CD4-positive, alpha-beta T cell treated with Interleukin-6 at 100 ng/mL for 8 hours (primary cell): ENCODE measurements at places on chromosomes 2 and 18.

DNA sequence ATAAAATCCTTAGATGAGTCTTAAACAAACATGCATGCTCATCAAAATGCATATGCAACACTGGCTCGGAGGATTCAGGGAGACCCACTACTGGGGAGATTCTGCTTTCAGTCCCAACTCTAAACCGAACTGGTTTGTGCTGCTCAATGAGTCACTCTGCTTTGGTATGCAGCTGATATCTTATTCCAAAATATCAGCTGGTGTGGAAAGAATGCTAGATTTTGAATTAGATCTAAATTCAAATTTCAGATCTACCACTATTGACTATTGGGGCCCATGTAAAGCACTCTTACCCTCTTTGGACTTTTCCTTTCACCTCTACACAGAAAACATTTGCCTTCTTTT, 39.2 kb upstream of the TTN start:
- no peak for DNase-seq

- no peak for DNase-seq
These were observed 100.8 kb downstream of the DYSF start for GRCh38 chr2:71554028-71554705.

DNA sequence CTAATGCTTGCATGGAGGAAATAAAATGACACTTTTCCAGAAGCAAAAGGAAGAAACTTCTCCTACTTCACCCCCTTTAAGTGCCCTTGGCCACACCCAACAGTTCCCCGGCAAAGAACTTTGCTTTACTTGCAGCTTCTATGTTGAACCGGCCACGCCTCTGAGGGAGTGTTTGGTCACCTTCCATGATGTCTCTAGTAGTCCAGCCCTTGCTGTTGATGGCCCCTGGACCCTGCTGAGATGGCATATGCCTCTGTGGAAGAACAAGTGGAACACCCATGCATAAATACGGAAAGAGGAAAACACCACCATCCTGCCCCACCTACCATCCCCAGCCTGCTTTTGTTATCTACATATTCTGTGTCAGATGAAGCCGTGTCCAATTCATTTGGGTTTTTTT, 218.3 kb upstream of the POU3F3 start:
- no peak for DNase-seq

GRCh38 chr2:43185146-43185545, 41.3 kb downstream of the ZFP36L2 start:
- DNase-seq: no peak

GRCh38 chr2:27407798-27408491, 1.4 kb downstream of the PPM1G start:
- no peak for DNase-seq

DNA sequence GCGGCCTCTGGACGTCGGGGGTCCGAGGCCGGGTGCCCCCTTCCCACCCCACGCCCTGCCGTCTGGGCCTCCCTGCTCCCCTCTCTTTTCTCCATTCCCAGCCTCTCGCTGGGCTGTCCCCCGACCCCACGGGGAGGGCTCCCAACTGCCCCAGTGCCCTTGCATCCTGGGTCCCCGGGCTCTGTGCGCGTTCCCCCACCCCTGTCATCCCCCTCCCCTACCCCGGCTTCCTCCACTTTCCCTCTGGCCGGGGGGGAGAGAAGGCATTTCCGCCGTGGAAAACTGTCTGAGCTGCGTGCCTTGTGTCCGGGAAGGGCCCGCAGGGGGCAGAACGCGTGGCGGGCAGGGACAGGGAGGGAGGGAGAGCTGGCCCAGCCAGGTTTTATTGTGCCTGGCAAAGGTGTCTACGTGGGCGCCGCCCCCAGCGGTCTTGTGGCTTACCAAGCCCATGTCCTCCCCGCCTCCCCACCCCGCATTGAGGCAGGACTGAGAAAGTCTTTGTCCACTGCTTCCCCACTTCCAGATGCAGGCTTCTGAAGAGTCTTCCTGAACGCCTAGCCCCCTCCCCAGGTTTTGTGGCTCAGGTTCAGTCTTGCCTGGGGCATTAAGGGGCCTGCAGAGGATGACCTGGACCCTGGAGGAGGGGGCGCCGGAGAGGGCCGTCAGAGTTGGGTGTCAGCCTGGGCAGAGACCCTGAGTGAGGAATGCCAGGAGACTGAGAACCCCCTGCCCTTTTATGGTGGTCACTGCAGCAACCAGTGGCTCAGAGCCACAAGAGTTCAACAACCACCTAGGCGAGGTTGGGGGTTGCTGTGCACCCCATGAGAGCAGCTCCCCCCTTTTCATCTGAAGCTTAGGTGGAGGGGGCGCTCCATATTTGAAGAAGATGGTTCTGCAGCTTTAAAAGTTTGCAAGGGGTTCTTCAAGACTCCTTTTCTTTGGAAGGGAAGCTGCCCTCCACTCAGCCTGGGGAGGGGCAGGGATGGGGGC, 1.3 kb downstream of the ITM2C start:
- DNase-seq: no peak

DNA sequence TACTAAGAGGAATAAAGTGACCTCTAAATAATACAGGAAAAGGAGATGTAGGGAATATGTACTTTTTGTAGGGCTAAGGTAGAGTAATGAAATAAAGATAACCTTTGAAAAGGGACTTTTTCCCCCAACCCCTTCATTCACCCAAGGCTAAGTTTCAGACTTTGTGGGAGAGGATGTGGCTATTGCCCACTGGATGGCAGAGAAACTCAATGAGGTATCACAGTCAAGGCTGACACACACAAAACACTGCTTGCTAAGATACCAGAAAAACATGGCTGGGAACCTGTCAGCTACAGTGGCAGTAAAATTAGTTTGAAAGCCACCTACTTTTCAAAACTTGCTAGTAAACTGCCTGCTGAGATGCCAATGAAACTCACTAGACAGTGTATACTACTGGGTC, 158.8 kb upstream of the WDSUB1 start:
- DNase-seq: no peak

DNA sequence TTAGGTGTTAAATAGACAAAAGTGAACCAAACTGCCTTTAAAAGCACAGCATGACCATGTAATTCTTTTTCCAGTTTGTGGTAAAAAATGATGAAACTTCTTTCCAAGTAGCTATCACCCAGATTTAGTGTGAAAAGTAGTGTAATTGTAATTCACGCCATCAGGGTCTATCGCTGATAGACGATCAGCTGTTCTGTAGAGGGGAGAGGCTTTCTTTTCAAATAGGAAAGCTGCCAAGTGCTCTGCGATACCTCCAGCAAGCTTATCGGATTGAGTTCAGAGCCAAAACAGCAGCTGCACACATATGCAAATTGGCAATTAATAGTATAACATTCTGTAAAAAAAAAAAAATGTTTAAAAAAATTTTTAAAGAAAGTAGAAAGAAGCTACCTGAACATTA, 61.9 kb upstream of the PSMD14 start:
- DNase-seq: no peak

DNA sequence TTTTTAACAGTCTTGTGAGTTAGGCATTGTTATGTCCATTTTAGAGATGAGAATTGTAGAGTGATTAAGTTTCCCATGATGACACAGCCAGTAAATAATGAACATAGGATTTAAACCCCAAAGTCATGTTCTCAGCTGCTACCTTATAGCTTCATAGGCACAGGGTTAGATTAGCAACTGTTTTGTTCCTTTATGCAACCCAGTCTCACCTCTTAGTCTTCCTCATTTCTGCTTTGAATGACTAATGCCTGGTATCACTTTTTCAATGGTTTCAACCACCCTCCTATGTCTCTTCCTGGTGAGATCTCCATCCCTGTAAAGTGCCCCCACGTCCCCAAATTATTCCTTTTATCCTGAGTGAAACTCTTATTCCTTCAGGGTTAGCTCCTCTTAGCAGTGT, 44.3 kb downstream of the MFSD6 start:
- DNase-seq: no peak

- no peak for DNase-seq
These were observed 149.6 kb upstream of the SMAD7 start for GRCh38 chr18:49100226-49100968.

DNA sequence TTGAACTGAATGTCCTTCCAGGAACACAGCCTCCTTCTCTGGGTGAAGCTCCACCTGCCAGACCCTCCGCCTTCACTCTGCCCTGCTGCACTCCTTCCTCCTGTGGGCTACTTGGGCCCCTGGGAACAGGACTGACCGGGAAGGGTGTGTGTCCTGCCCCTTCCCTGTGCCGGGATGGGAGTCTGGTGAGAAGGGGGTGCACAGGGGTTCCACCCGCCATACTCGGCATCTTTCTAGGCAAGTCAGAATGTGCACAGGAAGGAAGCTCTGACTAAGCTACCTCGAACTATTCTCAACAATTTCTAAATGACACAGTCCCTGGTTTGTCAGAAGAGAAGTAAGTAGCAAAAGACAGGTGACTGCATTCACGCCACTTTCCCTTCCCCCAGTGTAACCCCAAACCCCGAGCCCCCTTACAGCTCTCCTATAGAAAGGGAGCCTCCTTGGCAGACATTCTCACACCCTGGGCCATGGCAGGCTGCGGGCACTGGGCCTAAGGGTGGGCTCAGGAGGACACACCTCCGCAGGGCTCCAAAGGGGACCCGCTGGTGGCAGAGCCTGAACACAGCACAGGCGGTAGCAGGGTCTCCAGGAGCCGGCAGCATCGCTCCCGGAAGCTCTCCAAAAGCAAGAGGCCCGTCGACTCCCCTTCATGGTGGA, 184.1 kb downstream of the HDAC4 start:
- DNase-seq: peak; percentile 31

DNA sequence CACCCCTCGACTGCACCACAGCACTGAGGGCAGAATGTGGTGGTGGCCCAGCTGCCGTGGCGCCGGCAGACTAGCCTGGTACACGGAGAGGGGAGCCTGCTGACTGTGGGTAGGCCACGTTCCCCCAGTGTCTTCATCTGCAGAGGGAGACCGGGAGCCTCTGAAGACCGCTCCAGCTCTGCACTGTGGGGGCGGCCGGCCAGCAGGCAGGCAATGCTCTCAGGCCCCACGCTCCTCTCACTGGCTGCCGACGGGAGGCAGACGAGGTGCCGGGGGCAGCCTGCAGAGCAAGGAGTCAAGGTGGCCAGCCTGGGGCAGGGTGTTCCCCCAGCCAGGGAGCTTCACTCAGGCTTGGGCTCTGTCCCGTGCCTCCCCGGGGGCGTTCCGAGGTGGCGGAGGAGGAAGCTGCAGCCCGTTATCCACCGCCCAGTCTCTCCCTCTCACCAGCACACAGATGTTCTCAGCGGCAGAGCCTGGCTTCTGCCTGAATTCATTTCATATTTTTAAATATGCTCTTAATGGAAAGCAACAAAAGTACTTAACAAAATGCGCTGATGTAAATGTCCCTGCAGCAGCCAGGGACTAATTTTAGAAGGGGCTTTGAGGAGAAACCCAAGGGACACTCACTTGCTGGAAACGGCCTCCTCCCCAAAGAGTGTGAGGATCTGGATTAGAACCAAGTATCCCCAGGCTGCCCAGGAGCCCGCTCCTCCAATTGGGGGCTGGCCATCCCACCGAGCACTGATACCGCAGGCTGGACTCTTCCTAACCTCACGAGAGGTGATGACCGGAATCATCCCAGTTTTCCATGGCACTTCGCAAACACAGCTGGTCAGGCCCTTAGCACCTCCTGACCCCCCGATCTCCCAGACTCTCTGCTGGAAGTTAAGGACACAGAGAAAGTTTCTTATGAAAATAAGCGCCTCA, 87.8 kb downstream of the HDAC4 start:
- no peak for DNase-seq

- no peak for DNase-seq
These were observed 90.4 kb downstream of the MARCHF4 start for GRCh38 chr2:216281876-216282275.

GRCh38 chr18:54742659-54743604, 85.3 kb upstream of the RAB27B start:
- DNase-seq: no peak

DNA sequence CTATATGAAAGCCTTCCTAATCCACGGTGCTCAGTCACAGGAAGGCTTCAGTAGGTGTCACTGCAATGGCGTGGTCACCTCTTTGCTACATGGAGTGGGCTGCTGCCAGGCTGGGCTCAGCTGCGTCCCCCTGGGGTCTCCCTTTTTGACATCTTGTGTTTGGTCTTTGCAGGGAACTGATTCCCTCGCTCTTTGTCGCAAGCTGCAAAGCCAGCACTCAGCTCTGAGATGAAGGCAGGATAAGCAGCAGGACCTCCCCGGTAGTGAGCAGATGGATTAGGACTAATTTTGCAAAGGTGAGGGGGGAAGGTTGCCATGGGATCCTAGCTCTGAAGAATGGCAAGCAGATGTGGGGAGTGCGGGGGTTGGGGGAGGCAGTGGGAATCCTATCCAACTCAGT, 173.9 kb upstream of the ARL4C start:
- DNase-seq: no peak

- DNase-seq: no peak
These were observed 114.9 kb downstream of the ZNF532 start for GRCh38 chr18:58979615-58980014.

- DNase-seq: no peak
These were observed 101.5 kb downstream of the LDLRAD4 start for GRCh38 chr18:13320096-13320495.

DNA sequence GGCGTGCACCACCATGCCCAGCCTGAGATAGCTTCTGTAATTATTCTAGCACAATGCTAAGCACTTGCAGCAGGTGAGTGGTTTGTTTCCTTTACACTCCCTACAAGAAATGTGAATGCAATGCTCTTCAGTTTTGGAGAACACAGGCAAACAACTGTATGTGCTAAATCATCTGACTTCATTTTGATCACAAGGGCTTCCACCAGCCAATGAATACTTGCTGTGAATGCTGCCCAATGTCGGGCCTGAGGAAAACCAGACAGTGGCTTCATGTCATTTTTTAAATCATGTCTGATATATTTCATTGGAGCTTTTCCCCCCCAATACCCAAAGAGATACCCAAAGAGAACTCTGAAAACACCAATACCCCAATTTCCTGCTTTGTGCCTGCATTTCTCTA, 155.6 kb upstream of the XPO1 start:
- no peak for DNase-seq

GRCh38 chr2:148590612-148591011, 53.9 kb upstream of the EPC2 start:
- DNase-seq: no peak

DNA sequence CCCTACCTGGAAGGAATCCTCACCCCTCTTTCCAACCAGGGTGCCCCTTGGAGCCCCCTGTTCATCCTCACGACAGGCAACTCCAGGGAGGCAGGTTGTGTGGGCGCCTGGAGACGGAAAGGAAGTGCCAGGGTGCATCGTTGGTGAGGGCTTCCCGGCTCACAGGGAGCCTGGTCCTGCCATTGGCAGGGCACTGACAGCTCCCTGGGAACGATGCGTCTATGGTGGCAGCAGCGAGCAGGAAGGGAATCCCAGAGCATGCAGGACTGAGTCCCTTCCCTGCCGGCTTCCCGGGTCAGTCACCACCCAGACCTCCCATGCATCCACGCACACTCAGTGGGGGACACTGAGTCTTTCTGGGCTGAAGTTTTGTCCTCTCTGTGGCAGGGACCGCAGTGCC, 117.6 kb downstream of the INHBB start:
- no peak for DNase-seq

DNA sequence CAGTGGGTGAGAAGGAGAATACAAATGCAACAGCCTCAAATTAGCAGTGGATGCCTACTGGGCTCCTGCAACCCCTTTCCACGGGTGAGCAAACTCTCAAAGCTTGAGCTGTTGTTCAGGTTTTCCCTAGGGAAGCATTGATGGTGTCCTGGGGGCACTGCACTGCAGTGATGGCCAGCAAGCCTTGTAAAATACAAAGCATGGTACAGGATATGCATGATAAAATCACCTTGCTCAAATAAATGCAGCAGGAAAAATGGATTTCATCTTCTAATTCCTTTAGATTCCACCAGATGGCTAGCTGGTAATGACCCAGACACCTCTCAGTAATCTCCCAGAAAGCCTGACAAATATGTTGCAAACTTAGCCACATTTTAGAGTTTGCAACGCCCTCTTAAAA, 698.2 kb downstream of the TRIB2 start:
- DNase-seq: no peak

GRCh38 chr2:38409156-38410102, 32.4 kb upstream of the ATL2 start:
- no peak for DNase-seq
